Skeletal muscle cell (primary cell): ENCODE measurements at places on chromosomes 7 and 10.

DNA sequence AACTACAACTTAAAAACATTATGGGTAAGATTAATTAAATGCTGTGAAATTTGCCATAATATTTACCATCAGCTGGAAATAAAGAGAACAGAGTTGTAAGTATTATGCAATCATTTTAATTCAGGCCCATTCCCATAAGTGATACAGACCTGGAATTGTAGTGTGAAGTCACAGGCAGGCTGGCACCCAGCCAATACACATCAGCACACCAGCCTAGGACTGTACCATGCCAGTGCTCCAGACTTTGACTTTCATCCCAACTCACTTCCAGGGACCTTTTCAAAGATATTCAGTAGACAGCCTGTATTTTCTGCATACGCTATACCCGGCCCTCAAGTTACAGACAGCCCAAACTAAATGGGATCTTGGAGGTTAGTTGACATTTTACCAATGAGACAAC, 143.3 kb downstream of the TES start:
- no peak for DNase-seq

DNA sequence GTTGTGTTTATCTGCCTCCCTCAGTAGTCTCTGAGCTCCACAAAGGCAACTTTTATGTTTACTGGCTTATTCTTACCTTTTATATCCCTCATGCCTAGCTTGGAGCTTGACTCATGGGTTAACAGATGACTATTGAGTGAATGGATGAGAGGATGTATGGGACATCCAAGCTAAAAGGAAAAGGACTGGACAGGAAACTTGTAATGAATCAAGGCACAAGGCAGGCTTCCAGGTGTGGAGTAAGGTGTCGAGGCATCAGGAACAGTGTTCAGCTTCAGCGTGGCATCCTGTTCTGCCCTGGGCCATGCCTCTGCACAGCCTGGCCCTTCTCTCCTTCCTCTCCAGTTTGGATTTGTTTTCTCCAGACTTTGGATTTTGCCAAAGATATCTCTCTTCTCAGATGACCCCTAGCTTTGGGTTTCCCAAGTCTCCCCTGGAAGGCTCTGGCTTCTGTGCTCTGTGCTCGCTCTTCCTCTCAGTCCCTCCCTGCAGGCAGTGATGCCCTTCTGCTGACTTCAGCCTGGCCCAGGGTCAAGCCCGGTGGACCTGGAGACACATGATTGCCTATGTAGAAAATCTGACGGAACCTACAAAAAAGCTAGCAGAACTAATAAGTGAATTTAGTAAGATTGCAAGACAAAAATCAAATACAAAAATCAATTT, 367.3 kb downstream of the CXCL12 start:
- no peak for DNase-seq

DNA sequence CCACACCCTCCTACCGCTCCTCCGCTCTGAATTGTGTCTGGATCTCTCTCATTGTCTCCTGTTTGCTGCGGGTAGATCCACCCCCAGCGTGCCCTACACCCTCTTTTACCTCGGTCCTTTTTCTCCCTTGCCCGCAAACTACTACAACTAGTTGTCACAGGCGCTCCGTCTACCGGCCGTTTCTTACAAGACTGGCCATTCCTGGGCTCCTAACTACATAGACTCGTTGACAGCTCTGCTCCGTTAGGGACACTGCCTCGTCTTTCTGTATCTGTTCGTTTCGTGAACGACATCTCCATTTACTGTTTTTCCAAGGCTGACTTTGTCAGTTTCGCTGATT, 786 bp downstream of the TAF3 start:
- DNase-seq, result peak; percentile 8

DNA sequence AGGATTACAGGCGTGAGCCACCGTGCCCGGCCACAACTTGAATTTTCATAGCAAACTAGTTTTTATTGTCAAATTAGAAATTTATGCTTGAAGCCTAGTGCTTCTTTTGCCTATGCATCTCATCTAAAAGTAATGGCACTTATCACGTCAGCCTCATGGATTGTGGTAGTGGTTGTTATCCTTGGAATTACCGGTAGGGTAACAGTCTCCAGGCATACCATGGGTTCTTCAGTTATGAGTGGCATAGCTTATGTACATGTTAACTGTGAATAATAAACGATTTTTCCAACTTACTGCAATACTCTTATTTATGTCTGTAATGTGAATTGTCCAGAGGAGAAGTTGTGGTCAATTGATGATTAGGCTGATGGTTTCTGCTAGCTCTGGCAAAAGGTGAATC, 63.1 kb downstream of the BMPR1A start:
- DNase-seq, result no peak

DNA sequence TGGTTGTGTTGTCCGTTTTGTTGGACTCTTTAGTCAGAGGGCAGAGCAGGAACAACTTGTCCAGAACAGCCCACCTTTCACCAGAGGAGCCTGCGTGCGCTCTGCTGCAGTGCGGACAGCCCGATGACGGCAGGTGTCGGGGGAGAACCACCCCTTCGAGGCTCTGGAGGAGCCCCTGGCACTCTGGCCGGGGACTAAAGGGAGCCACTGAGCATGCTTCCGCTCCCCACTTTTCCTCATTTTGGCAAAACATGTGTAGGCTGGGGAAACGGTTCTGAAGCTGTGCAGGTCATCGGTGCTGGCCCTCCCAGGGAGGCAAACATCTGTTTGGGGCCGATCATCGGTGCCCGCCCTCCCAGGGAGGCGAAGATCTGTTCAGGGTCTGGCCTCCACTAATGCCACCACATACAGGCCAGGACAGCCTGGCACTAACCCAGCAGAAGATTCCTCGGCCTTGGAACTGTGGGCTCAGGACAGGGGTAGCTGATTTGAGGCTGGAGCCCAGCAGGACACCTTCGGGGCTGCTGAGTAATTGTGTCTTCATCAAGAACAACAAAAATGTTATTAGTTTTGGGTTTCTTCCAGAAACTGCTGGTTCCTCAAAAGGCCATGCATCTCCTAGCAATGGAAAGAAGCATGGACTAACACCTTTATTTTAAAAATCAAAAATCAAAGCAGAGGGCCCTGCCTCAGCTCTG, 124.4 kb upstream of the TCERG1L start:
- DNase-seq, result no peak

GRCh38 chr10:75679536-75679935, 248.1 kb downstream of the LRMDA start:
- DNase-seq, result no peak

DNA sequence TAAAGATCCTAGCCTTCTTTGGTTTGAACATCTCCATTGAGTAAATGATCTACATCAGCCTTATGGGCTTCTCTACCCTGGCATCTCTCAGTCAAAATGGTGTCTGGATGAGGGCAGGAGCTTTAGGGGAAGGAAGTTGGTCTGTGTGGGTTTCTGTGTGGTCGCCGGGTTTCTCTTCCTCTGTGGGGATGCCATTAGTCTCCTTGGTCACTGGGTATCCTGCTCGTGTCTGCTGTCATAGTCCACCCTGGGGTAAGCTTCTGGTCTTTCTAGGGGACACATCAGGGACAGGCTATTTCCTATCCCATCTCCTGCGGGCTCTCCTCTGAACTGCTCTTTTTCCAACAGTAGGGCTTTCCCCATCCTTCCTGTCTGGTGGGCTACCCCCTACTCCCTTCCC, 150.3 kb upstream of the NPY start:
- DNase-seq, result no peak

DNA sequence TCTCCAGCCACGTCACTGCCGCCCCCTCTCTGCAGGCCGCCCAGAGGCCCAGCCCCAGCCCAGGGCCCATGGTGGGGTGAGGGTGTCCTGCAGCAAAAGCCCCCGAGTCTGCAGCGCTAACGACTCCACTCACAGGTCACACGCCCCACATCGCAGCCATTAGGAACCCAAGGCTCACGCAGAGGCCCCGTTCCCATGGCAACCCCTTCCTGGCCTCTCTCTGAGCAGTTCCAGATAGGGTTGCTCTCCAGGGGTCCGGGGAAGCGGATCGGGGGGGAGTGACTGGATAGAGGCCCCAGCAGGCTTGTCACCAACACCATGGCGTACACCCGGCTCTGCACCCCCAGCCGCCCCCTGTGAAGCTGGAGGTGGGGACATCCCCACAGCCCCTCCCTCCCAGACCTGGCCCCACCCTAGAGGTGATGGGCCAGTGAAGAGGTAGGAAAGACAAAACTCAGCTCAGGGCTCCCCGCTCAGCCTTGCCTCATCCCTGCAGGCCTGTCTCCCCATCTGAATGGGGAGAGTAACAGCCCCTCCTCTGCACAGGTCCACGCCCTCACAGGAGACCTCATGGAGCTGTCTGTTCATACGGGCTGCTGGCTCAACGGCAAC, 41.2 kb downstream of the TNRC18 start:
- no peak for DNase-seq

DNA sequence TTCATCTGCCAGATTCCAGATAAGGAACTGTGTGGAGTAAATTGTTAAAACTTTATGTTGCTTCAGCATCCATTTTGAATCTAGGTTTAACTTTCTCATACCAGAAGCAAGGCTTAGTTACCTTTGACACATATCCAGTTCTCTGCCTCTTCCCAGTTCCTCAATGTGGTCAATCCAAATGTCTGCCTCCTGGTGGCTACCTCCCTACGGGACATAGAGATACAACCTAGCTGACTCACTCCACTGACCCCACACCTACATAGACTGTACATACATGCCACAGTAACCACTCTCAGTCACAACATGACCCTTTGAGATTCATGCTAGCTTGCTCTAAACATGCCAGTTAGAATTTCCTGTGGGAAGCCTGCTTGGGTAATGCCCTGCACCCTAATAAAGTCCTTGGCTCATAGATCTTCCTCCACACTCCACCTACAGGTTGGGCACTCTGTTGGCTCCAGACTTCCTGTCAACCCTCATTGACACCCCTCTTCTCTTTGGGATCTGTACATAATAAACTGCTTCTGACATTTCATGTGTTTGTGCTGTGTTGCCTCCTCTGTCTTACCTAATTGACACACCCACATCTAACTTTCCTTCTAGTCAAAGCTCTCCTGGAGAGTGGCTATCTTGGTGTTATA, 278.1 kb downstream of the HTR7 start:
- peak; percentile 50 for DNase-seq

DNA sequence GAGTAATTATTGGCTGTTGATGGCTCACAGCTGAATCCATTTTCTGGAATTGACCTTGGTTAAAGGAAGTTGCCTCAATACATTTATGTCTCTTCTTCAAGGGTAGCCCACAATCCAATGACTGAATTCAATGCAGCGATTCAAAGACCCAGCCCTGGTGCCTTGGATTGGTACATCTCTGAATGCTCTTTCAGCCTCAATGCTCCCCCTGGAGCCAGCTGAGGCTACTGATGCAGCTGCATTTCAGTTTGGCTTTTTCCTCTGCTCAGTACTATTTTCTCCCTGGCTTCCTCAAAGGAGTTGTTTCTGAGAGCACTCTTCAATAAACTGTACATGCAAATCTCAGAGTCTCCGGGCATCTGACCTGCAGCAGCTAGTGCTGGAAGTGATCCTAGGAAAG, 633 bp upstream of the EBLN1 start:
- no peak for DNase-seq

DNA sequence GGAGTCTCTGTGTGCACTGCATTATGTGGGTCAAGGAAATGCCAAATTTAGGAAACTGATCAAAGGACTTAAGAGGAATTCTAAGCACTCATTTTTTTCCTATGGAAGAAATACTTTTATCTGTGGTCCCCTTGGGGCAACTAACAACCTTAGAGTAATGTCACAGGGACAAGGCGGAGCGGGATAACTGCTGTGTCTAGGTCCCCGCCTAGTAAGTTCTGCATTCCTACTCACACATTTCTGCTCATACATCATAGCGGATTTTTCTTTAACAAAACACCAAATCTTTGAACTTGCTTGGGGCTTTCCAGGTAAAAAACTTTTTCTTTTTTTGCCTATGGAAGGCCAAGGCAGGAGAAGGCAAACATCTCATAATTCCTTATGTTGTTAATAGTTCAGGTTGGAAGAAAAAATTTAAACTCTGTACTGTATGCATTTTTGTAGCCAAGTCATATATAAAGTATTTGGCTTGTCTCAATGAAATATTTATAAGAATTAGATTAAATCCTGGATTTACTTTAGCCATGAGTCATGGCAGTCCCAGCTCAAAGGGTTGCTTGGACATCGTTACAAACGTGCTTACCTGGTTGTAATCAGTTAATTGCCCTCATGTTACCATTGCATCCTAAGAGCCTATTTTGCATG, 285.0 kb downstream of the PHTF2 start:
- DNase-seq, result no peak

DNA sequence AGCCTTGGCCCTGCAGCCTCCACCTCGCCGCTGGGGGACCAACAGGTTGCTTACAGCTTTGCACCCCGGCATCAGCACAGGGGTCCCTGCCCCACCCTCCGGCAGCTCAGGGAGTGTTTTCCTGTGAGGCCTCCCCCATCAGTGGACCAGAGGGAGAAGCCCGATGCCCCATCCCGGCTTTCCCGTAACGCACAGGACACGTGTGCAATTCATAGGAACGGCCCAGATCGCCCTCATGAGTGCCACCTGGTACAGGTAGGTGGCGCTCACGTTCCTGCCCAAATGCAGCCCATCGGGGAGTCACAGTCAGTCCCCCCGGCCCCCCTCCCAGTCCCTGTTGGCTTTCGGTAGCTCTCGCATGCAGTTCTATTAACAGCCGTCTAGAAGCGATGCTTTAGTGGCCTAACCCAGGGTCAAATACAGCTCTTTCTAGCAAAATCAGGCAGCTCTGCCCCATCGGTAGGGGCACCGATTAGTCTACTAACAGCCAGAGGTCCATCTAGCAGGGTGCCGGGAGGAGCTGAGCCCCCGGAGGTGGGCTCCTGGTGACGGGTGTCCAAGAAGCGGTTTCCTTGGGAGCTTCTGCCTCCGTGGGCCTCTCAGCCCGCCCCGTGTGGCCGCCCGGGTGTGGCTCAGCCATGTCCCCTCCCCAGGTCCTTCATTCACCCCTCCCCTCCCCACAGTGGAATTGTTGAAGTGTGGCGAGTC, 48.4 kb upstream of the GTF2IRD1 start:
- DNase-seq, result no peak

- DNase-seq, result no peak
Observed at GRCh38 chr7:37973915-37974314, 53.5 kb downstream of the EPDR1 start.

DNA sequence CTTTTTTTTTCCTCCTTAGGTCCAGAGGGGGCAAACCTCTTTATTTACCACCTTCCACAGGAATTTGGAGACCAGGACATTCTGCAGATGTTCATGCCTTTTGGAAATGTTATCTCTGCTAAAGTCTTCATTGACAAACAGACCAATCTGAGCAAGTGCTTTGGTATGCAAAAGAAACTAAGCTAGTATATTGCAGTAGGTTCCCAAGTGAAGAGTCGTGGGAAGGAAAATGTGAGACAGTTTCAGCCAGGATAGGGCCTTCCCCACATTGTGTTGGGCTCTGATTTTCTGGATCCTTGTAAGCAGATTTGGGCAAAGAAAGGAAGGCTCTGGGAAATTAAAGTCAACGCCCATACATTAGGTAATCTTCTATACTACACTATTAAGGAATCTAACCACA, 285.6 kb downstream of the USP6NL start:
- no peak for DNase-seq
